EL (cell line): ENCODE measurements at places on chromosomes 5 and 9.

GRCh38 chr9:28301281-28301680 lies 728.0 kb upstream of the C9orf72 start:
- DNase-seq = no peak

DNA sequence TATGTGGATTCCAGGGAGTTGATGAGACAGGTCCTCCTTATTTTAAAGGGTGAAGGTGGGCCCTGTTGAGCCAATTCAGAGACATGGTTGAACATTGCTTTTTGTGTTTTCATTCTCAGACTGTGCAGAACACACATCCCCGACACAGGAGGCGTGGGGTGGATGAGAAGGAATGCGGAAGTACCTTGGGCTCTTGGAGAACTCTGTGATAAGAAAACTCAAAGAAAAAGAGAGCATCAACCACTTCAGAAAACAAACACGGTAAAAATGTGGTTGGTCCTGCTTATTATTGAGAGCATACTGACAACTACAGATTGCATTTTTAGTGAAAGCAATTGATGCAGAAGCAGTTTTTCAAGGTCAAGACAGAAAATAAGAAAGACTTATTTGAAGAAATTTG lies 659.8 kb downstream of the IRX1 start:
- no peak for DNase-seq

DNA sequence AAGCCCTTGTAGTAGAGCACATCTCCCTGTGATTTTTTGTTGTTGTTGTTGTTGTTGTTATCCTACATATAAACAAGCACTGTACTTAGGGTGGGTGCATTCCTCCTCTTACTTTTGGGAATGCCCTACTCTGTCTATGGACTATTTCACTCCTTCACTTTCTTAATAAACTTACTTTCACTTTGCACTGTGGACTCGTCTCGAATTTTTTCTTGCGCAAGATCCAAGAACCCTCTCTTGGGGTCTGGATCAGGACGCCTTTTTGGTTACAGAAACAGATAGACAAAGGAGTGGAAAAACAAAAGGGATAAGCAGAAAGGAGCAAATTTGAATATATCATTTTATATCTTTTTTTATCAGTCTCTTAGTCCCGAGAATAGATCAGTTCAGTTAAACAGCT lies 14.4 kb upstream of the PAIP1 start:
- no peak for DNase-seq

DNA sequence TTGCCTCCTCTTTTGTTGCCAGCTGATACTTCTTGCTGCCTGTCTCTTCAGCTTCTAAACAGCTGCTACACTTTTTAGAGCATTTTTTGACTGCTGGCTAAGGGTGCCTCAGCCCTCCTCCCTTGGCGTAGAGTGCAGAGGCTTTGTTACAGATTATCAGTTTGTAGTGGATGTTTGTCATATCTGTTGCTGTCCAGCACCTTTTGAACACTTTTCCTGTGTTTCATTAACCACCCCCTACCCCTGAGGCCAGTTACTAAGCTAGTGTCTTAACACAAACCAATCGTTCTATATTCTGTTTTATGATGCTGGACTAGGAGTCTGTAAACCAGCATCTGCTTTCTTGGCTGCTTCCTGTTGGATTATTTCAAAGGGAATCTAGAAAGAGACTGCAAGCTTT lies 441.5 kb downstream of the DNAH5 start:
- no peak for DNase-seq

- DNase-seq = no peak
Observed at GRCh38 chr5:17192191-17192590, 25.2 kb upstream of the BASP1 start.

DNA sequence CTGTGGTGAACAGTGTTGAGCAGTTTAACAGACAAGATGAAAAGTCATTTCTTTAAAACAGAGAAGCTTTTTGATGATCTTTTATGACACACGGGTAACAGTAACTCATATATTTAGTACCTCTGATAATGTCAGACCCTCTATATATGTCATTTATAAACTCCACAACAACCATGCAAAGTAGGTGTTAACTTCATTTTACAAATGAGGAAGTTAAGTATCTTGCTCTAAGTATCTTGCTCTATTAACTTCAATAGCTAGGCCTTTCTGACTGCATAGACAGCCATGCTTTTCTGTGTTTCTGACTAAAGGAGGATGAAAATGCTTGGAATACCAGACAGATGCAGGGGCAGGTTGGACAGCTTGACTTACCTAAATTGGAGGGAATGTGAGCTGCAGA lies 1.8 kb downstream of the NUDT2 start:
- DNase-seq = no peak

- DNase-seq = no peak
Observed at GRCh38 chr9:13570068-13570974, 290.8 kb upstream of the MPDZ start.

DNA sequence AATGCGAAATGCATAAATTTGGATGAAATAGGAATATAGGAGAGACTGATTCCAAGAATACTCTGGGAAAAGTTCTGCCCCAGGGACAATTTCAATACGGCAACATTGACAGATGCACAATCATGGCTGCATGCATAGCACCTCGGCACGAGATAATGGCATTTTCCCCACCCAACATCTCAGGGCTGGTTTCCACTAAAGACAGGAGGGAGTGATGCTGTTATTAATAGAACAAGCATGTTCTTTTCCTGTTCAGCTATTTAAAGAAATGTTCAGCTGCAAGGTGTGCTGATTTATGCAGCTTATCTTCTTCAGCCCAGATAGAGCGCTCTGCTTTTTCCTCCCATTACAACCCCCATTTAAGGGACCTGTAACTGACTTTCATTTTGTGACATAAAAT lies 740.2 kb downstream of the TLR4 start:
- no peak for DNase-seq

GRCh38 chr5:158303883-158304282 lies 444.9 kb upstream of the CLINT1 start:
- no peak for DNase-seq

DNA sequence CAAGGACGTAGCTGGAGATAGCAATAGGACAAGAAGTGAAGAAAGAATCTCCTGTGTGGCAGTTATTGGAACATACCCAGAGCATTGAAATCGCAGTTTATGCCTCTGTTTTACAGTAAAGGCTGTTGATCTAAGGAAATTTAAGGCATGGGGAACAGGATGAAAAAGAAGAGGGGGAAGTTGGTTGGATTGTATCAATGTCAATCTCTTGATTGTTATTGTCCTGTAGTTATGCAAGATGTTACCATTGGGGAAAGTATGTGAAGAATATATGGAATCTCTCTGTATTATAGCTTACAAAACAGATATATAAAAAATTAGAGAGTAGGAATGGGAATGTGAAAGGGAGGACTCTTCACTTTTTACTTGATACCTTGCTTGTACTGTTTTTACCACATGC lies 195.6 kb upstream of the NREP start:
- no peak for DNase-seq

GRCh38 chr9:111250875-111251842 lies 78.9 kb downstream of the OR2K2 start:
- DNase-seq = no peak

- DNase-seq = no peak
Observed at GRCh38 chr5:62689599-62690368, 111.2 kb downstream of the LRRC70 start.

DNA sequence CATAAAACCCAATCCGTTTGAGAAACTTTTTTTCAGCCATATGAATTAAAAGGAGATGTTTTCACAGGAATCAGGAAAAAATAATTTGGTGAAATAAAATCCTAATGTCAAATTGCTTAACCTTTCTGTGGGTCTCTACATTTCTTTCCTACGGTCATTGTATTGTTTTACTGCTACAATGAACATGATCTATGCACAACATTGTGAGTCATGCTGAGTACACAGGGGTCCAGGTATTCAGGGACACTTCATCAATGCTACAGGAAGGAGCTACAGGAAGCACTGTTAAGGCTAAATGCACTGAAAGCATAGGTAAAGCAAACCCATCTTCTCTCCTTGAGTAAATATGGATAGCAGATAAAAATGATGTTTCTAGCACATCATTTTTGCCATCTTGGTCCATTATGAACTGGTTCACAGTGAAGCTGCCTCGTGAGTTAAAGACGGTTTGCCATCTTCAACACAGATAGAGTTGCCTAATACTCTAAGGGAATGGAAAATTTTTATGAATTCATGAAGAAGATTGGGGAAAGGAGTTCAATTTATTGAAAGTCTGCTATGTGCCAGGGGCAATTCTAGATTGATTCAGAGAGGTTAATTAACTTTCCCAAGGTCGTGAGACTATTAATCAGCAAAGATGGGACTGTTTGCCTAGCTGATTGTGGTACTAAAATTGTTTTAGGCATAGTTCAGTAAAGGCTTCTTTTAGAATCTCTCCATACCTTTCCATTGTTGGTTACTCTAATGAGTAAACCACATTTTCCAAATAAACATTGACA lies 85.5 kb downstream of the DIRAS2 start:
- DNase-seq = no peak

- DNase-seq = no peak
Observed at GRCh38 chr5:165781738-165782137, 2276.3 kb downstream of the MAT2B start.

GRCh38 chr9:100397529-100398266 lies 29.2 kb upstream of the MSANTD3 start:
- DNase-seq = no peak

- no peak for DNase-seq
Observed at GRCh38 chr5:10985091-10985720, 224.2 kb upstream of the DAP start.

- DNase-seq = no peak
Observed at GRCh38 chr5:174295702-174296436, 250.4 kb downstream of the NSG2 start.

GRCh38 chr9:134176599-134176968 lies 12.2 kb upstream of the RNU6ATAC start:
- no peak for DNase-seq

DNA sequence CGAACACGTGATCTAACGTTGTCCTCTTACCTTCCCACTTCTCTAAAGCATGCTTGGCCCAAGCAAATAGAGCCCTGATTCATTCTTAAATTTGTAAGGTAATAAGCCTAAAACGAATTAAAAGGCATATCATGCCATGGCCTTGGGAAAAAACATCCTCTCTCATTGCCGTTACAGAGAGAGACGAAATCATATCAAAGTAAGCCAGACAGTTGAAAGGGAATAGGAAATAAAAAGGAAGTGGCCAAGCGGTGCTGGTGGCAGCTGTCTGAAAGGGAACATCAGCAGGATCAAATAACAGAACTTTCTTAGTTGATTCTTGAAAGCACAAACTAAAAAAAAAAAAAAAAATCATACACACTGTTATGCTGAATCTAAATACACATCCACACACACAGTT lies 49.1 kb upstream of the CDH6 start:
- no peak for DNase-seq

- peak; percentile 68 for DNase-seq
Observed at GRCh38 chr9:130301483-130302286, 36.1 kb downstream of the HMCN2 start.

DNA sequence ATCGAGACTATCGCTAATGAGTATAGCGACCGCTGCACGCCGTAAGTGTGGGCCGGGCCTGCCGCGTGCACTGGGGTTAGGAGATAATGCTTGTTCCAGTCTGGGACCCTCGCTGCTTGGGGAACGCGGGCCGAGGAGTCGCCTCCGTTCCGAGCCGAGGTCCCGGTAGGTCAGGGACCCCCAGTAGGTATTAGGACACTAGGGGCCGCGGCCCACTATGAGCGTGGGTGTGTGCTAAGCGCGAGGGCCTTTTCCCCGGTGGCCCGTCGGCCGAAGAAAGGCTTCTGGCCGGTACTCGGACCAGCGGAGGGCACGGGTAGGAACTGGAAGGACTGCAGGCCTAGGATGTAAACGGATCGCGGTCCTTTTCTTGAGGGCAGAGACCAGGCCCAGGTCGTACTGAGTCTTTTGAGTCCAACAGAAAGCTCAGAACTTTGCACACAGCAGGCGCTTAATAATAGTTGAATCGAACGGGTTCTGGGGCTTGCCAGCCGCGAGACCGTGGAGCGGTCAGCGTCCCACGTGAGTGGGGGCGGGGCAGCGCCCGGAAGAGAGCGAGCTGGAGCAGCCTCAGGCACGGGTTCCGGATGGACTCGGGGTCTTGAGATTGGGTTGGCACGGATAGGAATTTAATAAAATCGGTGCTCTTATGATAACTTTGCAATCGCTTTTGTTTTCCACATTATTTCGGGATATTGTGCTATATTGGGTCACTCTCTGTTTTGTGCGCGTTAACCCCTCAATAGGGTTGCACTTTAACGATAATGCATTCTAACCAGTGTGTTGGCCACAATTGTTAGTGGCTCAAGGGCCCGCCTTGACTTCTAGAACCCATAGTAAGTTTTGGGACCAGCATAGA lies 733 bp downstream of the HSPA4 start:
- peak; percentile 68 for DNase-seq

GRCh38 chr9:128072144-128073021 lies 4.4 kb downstream of the SLC25A25 start:
- peak; percentile 69 for DNase-seq

- DNase-seq = no peak
Observed at GRCh38 chr5:33855396-33855795, 36.4 kb downstream of the ADAMTS12 start.

GRCh38 chr9:134165357-134166315 lies 1.3 kb upstream of the RNU6ATAC start:
- peak; percentile 24 for DNase-seq

GRCh38 chr5:152688561-152689249 lies 283.6 kb upstream of the NMUR2 start:
- peak; percentile 79 for DNase-seq

- no peak for DNase-seq
Observed at GRCh38 chr5:134462761-134463160, 51.1 kb upstream of the CDKN2AIPNL start.

GRCh38 chr5:11027660-11028059 lies 266.6 kb upstream of the DAP start:
- DNase-seq = no peak

GRCh38 chr9:114131808-114132549 lies 23.4 kb upstream of the COL27A1 start:
- DNase-seq = no peak

DNA sequence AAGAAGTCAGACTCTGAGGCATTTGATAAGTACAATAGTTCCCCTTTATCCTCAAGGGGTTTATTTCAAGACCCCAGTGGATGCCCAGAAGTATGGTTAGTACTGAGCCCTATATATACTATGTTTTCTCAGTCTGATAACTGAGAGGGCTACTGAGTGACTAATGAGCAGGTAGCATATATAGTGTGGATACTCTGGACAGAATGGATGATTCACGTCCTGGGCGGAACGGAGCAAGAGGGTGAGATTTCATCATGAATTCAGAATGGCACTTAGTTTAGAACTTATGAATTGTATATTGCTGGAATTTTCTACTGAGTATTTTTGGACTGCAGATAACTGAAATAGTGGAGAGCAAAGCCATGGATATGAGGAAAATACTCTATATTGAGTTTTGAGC lies 457.6 kb downstream of the PLK2 start:
- peak; percentile 55 for DNase-seq
